CD4-positive, alpha-beta memory T cell (primary cell): ENCODE measurements at places on chromosomes 4 and X. TPM values are rescaled to one million over a fixed set of nuclear protein-coding genes. Genes with fewer than 3 reads are reported as not detected.

The G6PD gene
- 46.0 TPM for total RNA-seq

DNA sequence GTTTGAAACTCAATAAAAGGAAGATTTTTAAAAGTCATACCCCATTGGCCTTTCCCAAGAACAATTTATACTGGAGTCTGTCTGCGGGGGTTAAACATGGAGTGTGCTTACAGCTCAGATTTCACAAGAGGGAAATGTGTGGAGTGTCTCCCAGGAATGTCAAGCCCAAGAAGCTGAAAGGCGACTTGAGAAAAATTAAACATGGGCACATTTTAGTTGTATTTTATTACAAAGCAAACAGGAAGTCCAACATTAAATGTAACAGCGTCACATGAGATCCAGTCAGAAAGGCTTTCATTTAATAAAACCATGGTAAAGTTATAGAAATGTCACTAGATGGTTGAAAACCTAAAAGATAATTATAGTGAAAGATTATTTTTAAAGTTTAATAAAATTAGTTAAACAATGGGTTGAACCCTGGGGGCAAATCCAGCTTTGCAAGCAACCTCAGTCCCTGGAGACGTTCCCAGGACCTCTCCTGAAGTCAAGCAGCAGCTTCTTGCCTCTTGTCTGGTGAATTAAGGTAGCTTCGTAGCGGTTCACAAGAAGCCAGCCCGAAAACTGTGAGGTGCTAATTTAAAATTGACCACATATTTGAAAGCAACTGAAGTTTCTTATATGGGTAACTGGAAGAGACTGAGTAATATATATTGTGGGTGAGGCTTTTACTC is 168.4 kb upstream of the EDNRA start:
- no peak for DNase-seq
- H3K27me3 ChIP-seq = no peaks in the 10 kb centered on the region
- H3K27ac ChIP-seq = no peak overlapping the region
- H3K4me1 ChIP-seq = no peaks in the 10 kb centered on the region

The NLGN4X gene
- total RNA-seq = not detected

- DNase-seq = peak; percentile 60
- H3K4me1 ChIP-seq = peaks cover 23% of the 10 kb centered on the region
- H3K36me3 ChIP-seq = no peaks in the 10 kb centered on the region
- H3K4me3 ChIP-seq = no peak overlapping the region
- no peaks in the 10 kb centered on the region for H3K27me3 ChIP-seq
Measured at GRCh38 chrX:21972721-21973120, 32.2 kb downstream of the SMS start.

DNA sequence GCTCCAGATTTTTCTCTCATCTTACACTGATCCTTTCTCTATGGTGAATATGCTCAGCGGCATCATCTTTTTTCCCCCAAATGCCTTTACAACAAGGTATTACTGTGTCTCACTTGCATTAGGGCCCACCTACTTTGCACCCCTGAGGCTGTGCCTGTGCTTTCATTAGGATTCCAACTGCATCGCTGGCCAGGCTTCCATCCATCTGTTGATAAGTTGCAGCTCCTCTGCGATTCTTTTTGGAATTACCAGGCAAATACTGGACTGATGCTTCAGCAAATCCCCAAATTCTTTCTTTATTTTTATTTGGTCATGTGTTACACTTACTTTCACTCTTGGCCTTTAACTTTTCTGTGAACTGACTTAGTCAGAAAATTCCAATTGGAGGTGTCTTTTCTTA is 77.3 kb downstream of the AFF2 start:
- no peaks in the 10 kb centered on the region for H3K27me3 ChIP-seq
- no peak for DNase-seq
- H3K27ac ChIP-seq = no peak overlapping the region
- H3K4me1 ChIP-seq = no peaks in the 10 kb centered on the region

GRCh38 chr4:71860643-71861042 is 76.8 kb upstream of the GC start:
- DNase-seq = no peak
- no peak overlapping the region for H3K27ac ChIP-seq
- no peaks in the 10 kb centered on the region for H3K4me1 ChIP-seq
- no peaks in the 10 kb centered on the region for H3K36me3 ChIP-seq

The CXCL10 gene
- total RNA-seq = 0.39 TPM

DNA sequence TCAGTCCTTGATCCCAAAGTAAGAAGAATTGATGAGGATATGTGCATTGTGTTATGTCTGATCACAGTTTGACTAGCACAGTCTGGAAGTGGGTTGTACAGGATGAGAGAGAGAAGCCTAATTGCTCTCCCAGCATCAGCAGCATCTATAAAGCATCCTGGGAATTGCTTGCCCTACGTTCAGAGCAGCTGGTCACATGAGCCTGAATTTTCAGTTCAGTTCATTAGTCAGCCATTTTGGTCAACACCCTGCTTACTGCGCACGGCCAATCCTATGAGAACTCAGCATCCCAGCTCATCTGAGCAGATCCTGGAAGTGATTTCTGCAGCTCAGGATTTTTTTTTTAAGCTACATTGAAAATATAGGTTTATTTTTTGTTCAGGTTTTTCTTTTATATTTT is at the start of gene RUFY3:
Gene RUFY3 (plus strand): TSS at position 218 of the 400 bp plus-strand sequence. CDS start 610 bp downstream, outside the sequence.
- H3K36me3 ChIP-seq = no peaks in the 10 kb centered on the region
- H3K4me1 ChIP-seq = peaks cover 17% of the 10 kb centered on the region
- H3K4me3 ChIP-seq = no peak within 1 kb of the TSS
- no peaks in the 10 kb centered on the region for H3K27me3 ChIP-seq
- no peak for DNase-seq

- no peaks in the 10 kb centered on the region for H3K36me3 ChIP-seq
- H3K4me3 ChIP-seq = no peak overlapping the region
- H3K27me3 ChIP-seq = no peaks in the 10 kb centered on the region
Measured at GRCh38 chr4:80409809-80410208, 74.3 kb downstream of the CFAP299 start.

GRCh38 chr4:105469736-105470135 is 4.1 kb downstream of the PPA2 start:
- H3K4me3 ChIP-seq = no peak overlapping the region
- H3K4me1 ChIP-seq = peaks cover 35% of the 10 kb centered on the region
- H3K27me3 ChIP-seq = no peaks in the 10 kb centered on the region
- no peak for DNase-seq

DNA sequence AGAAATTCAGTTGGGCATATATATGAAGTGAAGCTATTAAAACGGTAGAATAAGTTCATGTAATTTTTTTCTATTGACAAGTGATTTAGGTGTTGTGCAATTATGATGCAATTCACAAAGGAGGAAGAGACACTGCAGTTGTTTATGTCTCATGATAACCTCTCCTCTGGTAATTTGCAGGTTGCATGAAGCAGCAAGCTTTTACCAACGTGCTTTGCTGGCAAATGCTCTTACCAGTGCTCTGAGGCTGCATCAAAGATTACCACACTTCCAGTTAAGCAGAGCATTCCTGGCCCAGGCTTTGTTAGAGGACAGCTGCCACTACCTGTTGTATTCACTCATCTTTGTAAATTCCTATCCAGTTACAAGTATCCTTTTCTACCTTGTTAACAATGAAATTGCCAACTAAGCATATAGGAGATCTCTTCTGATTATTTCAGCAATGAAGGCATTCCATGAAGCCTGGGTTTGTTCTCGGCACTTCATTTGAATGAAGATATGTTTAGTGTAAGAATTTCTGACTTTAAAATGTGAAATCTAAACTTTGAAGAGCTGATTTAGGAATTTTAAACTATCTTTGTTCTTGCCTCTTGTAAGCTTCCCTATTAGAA is 3.9 kb downstream of the TMEM33 start:
- peaks cover 8% of the 10 kb centered on the region for H3K36me3 ChIP-seq
- H3K27me3 ChIP-seq = no peaks in the 10 kb centered on the region
- H3K4me3 ChIP-seq = no peak overlapping the region
- no peak overlapping the region for H3K27ac ChIP-seq

DNA sequence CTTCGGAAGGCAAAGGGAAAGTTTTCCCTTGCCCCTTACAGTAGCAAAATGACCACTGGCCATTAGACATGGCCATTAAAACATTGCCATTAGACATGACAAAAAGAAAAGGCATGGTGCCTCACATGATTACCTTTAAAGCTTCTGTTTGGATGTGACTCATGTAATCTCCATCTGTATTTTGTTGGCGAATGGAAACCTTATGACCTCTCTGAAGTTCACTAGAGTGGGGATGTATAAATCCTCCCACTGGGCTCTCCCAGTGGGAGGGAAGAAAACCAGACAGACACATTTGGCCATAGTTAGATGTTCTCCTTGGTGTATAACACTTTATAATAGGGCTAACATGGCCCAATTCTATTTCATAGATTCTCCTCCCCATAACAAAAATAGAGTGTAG is 152.6 kb downstream of the MAGEB17 start:
- no peak for DNase-seq
- no peak overlapping the region for H3K27ac ChIP-seq
- H3K4me3 ChIP-seq = no peak overlapping the region
- H3K27me3 ChIP-seq = no peaks in the 10 kb centered on the region
- H3K36me3 ChIP-seq = no peaks in the 10 kb centered on the region
